Stimulated activated CD4-positive, alpha-beta T cell treated with anti-CD3 and anti-CD28 coated beads, TNF-alpha, amount 100 ng/mL, for 1 hour (primary cell): ENCODE measurements at places on chromosomes 5 and 9.

DNA sequence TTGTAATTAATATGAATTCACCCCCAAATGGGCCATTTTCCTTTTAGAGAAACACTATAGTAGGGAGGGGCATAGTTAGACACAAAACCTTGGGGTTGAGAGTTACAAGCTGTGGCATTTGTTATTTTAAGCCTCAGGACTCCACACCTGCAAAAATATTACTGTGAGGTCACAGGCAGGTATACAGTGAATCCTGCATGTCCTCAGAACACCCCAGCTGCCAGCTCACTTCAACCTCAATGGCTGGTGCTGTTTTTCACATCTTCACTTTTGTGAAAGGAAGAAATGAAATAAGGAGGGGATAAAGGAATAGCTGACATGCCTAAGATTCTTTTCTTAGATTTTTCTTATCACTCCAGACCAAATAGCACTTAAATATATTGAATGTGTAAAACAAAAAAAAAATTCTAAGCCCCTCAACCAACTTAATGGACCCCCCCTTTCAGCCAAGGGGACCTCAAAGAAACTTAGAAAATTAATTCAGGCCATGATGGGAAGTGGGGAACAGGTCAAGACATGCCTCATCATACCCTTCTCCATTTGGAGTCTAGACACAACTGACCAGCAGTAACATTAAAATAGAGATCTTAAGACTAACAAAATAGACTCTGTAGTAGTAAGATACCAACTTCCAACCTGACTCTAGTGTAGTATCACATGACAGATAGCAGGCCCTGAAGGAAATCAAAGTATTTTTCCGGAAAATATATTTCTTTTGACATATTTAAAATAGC, 9.2 kb downstream of the C9orf85 start:
- no peak for DNase-seq

DNA sequence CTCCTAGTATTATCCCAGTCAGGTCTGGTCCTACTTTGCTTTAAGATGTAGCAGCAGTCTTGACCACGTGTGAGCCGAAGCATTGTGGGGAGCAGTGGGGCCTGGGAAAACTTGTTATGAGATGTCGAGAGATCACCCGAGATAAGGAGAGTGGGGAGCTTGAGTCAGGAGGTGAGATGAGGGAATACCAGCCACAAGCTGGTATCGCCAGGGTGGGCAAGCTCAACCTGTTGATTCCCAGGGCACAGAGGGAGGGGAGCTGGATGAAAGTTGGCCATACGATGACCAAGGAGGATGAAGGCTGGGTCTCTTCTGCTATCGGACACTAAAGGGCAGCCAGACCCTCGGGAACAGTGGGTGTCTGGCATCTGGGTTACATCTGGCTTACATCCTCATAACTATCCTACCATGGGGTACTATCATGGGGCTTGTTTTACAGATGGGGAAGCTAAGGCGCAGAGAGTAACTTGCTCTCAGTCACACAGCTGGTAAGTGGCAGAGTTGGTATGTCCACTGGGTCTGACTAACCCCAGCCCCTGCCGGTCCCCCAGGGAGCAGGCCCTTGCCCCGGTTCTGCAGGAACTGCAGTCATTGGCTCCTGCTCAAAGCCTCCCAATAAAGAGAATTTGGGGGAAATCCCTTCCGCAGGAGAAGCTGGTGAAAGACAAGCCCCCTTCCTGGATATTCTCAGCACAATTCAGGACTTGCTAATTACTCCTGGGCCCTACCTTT, 13.4 kb upstream of the TIFAB start:
- no peak for DNase-seq

DNA sequence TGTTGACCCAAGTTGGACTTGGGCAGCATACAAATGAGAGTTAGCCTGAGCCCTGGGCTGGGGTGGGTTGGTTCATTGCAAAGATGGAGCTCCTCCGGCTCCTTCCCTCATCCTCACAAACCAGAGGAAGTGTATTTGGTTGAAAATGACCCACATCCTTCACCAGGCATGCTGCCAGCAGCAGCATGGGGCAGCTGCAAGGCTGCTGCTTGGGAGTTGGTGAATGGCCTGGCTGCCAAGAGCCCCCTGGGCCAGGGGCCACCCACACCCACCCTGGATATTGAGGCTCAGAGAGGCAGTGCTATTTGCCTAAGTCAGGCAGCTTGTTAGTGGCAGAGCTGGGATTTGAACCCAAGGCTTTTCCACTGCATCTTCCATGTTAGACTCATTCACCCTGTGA, 29.5 kb downstream of the PPARGC1B start:
- DNase-seq: no peak

DNA sequence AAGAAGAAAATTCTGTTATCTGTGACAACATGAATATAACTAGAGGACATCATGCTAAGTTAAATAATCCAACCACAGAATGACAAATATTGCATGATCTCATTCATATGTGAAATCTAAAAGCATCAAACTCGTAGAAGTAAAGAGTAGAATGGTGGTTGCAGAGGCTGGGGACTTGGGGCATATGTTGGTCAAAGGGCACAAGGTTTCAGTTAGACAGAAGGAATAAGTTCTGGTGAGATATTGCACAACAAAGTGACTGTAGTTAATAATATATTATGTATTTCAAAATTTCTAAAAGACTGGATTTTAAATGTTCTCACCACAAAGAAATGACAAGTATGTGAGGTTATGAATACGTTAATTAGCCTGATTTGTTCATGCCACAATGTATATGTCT, 24.8 kb downstream of the GRIA1 start:
- DNase-seq: no peak

GRCh38 chr5:122402955-122403685, 91.1 kb downstream of the SNCAIP start:
- DNase-seq: no peak

DNA sequence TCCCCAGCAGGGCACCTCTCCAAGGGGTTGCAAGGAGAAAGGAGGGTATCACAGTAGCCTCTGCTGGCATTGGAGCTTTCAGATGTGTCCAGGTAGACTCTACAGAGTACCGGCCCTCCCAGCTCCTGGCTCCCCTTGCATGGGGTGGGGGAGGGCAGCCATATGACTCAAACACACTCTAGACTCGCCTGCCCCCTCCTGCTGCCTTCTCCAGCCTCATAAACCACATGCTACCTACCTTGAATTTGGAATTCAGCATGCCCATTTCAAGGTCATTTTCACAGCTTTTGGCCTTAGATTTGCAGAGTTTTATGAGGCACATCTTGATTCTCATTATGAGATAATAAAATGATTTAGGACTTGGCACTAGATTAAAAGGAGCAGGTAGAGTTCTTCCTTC, 32.8 kb upstream of the SMIM32 start:
- no peak for DNase-seq

GRCh38 chr9:89684218-89684617, 79.4 kb downstream of the GADD45G start:
- no peak for DNase-seq
